ENCODE measurements at places on chromosomes 5 and 9.
A peak's percentile ranks its signal among the peaks of the same experiment; 100 is the strongest.

GRCh38 chr9:76020652-76021051 lies 130.2 kb downstream of the PCSK5 start:
- no peak for DNase-seq

DNA sequence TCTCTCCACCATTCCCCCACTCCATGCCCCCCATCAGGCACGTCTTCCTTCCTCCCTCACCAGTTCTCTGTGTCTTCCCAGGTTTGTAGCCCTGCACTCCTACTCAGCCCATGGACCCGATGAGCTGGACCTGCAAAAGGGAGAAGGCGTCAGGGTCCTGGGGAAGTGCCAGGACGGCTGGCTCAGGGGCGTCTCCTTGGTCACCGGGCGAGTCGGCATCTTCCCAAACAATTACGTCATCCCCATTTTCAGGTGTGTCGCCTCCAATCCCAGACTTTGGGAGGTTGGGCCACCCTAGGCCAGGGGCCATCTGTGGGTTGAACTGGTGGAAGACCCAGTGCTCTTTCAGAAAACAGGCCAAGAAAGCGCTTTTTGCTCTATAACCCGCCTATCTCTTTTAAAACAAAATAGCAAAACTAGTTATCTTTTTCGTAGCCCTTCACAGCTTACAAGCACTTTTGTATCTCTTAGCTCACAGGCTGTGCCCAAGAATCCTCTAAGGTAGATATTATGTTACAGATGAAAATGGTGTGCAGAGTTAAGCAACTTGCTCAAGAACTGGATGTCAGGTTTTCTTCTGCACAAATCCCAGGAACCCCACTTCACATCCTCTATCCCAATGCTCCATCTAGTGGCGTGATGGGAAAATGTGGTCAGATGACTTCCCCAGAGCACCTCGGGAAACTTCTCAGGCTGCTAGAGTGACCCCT lies 56.2 kb downstream of the PLAC8L1 start:
- peak; percentile 57 for DNase-seq

GRCh38 chr5:126863402-126863801 lies 86.5 kb downstream of the LMNB1 start:
- no peak for DNase-seq

GRCh38 chr5:13865312-13865711 lies 79.2 kb downstream of the DNAH5 start:
- no peak for DNase-seq

GRCh38 chr5:130286971-130287370 lies 382.7 kb downstream of the CHSY3 start:
- DNase-seq, result no peak

- DNase-seq, result no peak
These were observed 51.4 kb downstream of the ROR2 start for GRCh38 chr9:91898451-91899218.

DNA sequence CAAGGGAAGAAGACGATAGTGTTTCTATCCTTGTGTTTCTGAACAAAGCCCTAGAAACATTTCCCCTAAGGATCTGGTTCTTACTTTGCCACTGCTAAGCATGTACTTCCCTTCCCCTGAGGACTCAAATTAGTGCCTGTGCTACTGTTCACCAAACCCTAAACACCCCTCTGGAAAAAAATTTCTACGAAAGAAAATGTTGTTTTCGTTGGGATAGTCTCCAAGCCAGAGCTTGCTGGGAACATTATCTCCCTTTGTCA lies 294.6 kb downstream of the BNC2 start:
- no peak for DNase-seq

- DNase-seq, result no peak
These were observed 23.9 kb downstream of the SLC35A4 start for GRCh38 chr5:140588311-140589070.

DNA sequence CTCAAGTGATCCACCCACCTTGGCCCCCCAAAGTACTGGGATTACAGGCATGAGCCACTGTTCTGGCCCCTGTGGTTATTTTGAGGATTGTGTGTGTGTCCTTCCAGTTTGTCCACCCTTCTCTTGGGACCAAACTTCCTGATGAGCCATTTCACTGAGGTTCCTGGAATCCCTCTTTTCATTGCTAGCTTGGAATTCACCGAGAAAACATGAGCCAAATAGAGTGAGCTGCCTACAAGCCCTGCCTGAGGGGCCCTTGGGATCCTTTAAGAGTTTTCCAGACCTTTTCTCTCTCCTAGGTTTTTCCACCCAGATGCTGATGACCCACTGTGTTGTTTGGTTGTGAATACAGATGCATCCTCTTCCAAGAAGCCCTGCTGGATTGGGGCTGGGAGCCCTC lies 13.2 kb upstream of the KIF12 start:
- no peak for DNase-seq

DNA sequence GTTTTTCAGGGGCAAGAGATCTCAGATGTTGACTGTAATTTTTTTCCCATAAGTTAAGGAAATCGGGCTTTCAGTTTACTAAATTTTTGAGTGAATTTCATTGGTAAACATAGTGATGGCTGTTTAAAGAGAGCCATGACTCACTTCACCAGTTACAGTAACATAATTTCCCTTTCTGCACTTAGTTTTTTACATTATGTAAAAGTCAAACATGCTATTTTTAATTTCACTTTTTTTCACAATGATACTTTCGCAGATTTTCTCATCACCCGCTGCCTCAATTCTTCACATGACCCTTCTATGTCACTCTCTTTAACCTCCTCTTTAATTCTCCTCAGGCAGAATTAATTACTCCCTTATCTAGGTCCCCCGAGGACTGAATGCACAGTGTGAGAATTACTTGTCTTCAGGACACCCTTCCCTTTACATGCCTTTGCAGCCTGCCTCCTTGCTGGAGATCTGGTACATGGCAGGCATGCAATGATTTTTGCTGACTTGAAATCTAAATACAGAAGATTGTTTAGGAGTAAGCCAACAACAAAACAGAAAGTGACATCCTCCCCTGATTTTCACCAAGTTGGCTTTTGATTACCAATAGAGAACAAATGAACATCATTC lies 217.5 kb upstream of the S1PR3 start:
- no peak for DNase-seq

DNA sequence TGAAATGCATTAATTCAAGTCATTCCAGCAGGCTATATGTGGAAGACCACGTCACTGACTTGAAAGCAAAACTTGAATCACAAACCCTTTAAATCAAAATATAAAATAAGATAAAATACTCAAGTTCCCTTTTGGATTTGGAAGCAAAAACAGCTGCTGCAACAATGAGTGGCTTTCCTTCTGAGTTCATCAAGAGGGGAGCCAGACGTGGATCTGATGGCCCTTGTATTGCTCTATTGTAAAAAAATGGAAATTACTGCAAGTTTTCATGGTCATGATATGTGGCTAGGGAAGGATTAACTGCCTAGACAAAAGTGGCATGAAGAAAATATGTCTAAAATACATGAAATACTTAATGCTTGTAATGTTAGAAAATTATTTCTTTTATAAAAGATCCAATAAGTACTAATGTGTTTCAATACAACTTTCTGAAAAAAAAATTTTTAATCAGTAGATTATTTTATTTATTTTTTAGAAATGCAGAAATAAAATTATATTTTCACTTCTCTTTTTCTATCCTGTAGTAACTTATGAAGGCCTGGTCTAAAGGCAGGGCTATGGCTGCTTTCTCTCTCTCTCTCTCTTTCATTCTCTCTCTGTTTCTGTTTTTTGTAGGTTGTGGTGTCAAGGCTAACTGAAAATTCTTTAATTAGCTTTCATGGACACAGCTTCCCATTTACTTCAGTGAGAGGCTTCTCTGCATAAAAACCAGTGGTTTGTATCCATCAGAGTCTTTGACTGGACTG lies 24.0 kb downstream of the LIX1 start:
- no peak for DNase-seq

- no peak for DNase-seq
These were observed 1.0 kb downstream of the OR1B1 start for GRCh38 chr9:122656378-122656777.

- no peak for DNase-seq
These were observed 124.4 kb downstream of the RFK start for GRCh38 chr9:76269789-76270188.

Data from anterior cingulate cortex (tissue), 58 donors.